Keratinocyte (primary cell): ENCODE measurements at places on chromosomes 16 and 17. TPM values are rescaled to one million over a fixed set of nuclear protein-coding genes. Genes with fewer than 3 reads are reported as not detected.

Gene TBC1D3C
- not detected in 3 replicates for polyA plus RNA-seq

Gene TNP2
- polyA plus RNA-seq = not detected in 3 replicates

Gene FNDC8
- polyA plus RNA-seq = not detected in 3 replicates

Gene ST6GALNAC2
- polyA plus RNA-seq = 38.7 to 63.2 TPM (median 45.8 TPM) in 3 replicates

Gene EPX
- polyA plus RNA-seq = not detected in 3 replicates

Gene CA10
- polyA plus RNA-seq = 0.80 to 2.9 TPM (median 2.2 TPM) in 3 replicates

Gene CACNG1
- polyA plus RNA-seq = not detected in 3 replicates

Gene CCDC144A
- polyA plus RNA-seq = 0.26 to 0.53 TPM (median 0.30 TPM) in 3 replicates

Gene KRT13
- 15.2 to 46.6 TPM (median 24.0 TPM) in 3 replicates for polyA plus RNA-seq

Gene KRT9
- 0.85 to 1.6 TPM (median 1.5 TPM) in 3 replicates for polyA plus RNA-seq

Gene PRRT2
- not detected in 3 replicates for polyA plus RNA-seq

Gene SLC6A4
- 0.01 TPM in 1 of 3 replicates, not detected in the others for polyA plus RNA-seq

Gene GINS2
- polyA plus RNA-seq = 2.0 to 11.2 TPM (median 10.4 TPM) in 3 replicates

Gene FZD2
- polyA plus RNA-seq = 2.6 to 4.6 TPM (median 2.7 TPM) in 3 replicates

Gene NPIPB2
- polyA plus RNA-seq = 3.6 to 5.5 TPM (median 5.0 TPM) in 3 replicates

Gene CX3CL1
- 0.45 to 0.71 TPM (median 0.47 TPM) in 3 replicates for polyA plus RNA-seq

Gene ABAT
- 11.8 to 16.8 TPM (median 13.7 TPM) in 3 replicates for polyA plus RNA-seq

Gene NUPR1
- polyA plus RNA-seq = 23.0 to 156 TPM (median 126 TPM) in 3 replicates

Gene ARHGAP23
- 6.0 to 12.3 TPM (median 6.1 TPM) in 3 replicates for polyA plus RNA-seq

Gene FMNL1
- 0.46 to 1.1 TPM (median 0.79 TPM) in 3 replicates for polyA plus RNA-seq

Gene ITGA2B
- polyA plus RNA-seq = 0.06 TPM in 1 of 3 replicates, not detected in the others

Gene VMO1
- 0.14 to 0.42 TPM in 2 of 3 replicates, not detected in the other for polyA plus RNA-seq

Gene GAS2L2
- polyA plus RNA-seq = 0.02 to 0.05 TPM (median 0.05 TPM) in 3 replicates

Gene NPIPB9
- 0.20 to 0.46 TPM (median 0.38 TPM) in 3 replicates for polyA plus RNA-seq

Gene TOM1L1
- 66.5 to 90.1 TPM (median 78.6 TPM) in 3 replicates for polyA plus RNA-seq

Gene SPATA32
- 0.05 TPM in 1 of 3 replicates, not detected in the others for polyA plus RNA-seq

Gene TP53TG3B
- polyA plus RNA-seq = not detected in 3 replicates

Gene TBX21
- polyA plus RNA-seq = not detected in 3 replicates

Gene TBC1D3H
- not detected in 3 replicates for polyA plus RNA-seq

Gene SMG6
- 3.6 to 6.3 TPM (median 4.0 TPM) in 3 replicates for polyA plus RNA-seq

Gene TPSD1
- polyA plus RNA-seq = not detected in 3 replicates

Gene CHST6
- 0.03 to 0.27 TPM (median 0.14 TPM) in 3 replicates for polyA plus RNA-seq

Gene SRL
- not detected in 3 replicates for polyA plus RNA-seq

Gene RTN4RL1
- 2.3 to 3.4 TPM (median 2.4 TPM) in 3 replicates for polyA plus RNA-seq

Gene UQCRC2
- polyA plus RNA-seq = 188 to 255 TPM (median 226 TPM) in 3 replicates

Gene NPW
- polyA plus RNA-seq = 0.23 TPM in 1 of 3 replicates, not detected in the others

Gene GNGT2
- not detected in 3 replicates for polyA plus RNA-seq

Gene IRX5
- polyA plus RNA-seq = 2.6 to 2.8 TPM (median 2.7 TPM) in 3 replicates

Gene DLX3
- polyA plus RNA-seq = 0.62 to 0.81 TPM (median 0.72 TPM) in 3 replicates

Gene NOG
- polyA plus RNA-seq = 0.32 to 2.9 TPM (median 0.68 TPM) in 3 replicates

Gene TMC8
- polyA plus RNA-seq = 0.14 to 0.41 TPM (median 0.40 TPM) in 3 replicates

Gene ASIC2
- polyA plus RNA-seq = not detected in 3 replicates
